ENCODE measurements at places on chromosomes 12 and 14. TPM values are rescaled to one million over a fixed set of nuclear protein-coding genes. Genes with fewer than 3 reads are reported as not detected.

LHX5 gene
- total RNA-seq: not detected

TMEM63C gene
- total RNA-seq: 2.1 TPM

TUNAR gene
- total RNA-seq: not detected

LGR5 gene
- total RNA-seq: not detected

SLC6A12 gene
- not detected for total RNA-seq

GPR132 gene
- total RNA-seq: 30.3 TPM
